ENCODE measurements at places on chromosomes 4 and X.

DNA sequence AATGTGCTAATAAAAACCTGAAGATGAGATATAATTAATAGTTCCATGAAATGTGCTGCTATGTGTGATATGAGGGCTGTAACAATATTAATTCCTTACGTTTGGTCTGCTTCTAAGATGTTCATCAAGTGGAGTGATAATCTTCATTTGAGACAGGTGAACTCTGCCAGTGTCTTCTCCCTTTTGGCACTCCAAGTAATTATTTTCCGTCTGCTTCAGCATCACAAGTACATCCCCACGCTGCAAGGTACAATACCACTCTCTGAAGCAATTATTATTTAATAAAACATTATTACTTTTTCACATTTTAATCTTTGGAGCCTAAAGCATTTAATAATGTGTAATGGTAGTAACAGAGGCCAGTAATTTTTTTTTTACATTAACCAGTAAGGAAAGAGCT, 44.4 kb downstream of the RPS3A start:
- DNase-seq = no peak

GRCh38 chrX:39492497-39493162, 605.1 kb downstream of the BCOR start:
- no peak for DNase-seq

DNA sequence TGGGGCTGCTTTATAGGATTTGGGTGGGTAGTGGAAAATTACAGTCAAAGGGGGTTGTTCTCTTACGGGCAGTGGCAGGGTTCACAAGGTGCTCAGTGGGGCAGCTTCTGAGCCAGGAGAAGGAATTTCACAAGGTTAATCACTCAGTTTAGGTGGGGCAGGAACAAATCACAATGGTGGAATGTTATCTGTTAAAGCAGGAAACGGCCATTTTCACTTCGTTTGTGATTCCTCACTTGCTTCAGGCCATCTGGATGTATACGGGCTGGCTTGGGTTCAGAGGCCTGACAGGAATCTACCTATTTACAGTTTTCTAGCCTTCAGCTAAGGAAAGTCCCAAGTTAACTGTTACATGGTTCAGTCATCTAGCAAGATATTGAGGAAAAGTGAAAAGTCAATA, 1003.5 kb downstream of the STPG2 start:
- no peak for DNase-seq

- DNase-seq = no peak
These were observed 39.1 kb downstream of the FUNDC1 start for GRCh38 chrX:44503560-44503959.

- peak; percentile 44 for DNase-seq
These were observed 13.3 kb downstream of the OFD1 start for GRCh38 chrX:13747836-13748235.

DNA sequence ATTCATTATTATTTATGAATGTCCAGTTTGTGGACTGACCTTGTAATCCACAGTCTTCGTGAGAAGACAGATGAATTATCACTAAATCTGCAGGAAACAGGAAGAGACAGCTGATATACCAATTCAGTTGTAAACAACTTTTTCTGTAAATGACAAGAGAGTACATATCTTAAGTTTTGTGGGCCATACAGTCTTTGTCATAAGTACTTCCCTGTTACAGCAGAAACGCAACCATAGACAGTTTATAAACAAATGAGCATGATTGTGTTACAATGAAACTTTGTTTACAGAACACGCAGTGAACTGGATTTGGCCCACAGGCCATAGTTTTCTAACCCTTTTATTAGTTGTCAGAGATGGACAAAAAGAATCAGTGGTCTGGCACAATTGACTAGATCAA, 443.4 kb downstream of the PDGFC start:
- DNase-seq = no peak
